ENCODE measurements at places on chromosomes 2 and 18.

- no peak for DNase-seq
Observed at GRCh38 chr18:37640504-37640903, 74.9 kb upstream of the CELF4 start.

DNA sequence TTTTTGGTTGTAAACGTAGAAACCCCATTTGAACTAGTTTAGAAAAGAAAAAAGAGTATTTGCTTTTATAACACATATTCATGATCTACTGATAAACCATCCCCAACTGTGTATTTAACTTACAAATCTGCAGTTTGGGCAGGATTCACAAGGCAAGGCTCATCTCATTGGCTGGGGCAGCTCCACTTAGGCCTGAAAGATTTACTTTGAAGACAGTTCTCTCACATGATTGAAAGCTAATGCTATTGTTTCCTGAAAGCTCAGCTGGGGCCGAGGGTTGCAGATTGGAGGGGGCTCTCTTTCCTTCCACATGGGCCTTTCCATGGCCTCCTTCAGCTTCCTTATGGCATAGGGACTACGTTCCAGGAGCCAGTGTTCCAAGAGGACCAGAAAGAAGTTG lies 47.4 kb downstream of the ARHGAP15 start:
- DNase-seq = no peak

DNA sequence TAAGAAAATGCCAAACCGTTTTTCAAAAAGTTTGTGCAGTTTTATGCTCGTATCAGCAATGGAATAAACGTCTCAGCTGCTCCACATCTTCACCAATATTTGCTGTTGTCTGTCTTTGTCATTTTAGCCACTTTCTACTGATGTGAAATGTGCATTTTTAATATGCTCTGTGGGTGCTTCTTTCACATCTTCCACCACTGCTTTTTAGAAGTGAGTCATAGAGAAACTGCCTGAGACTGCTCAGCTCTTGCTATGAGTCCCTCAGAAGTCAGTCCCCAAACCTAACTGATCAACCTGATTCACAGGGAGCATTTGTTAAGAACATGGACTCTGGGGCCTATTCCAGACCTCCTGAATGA lies 41.0 kb upstream of the EPC2 start:
- DNase-seq = no peak

GRCh38 chr2:39416140-39416539 lies 20.9 kb downstream of the MAP4K3 start:
- no peak for DNase-seq

DNA sequence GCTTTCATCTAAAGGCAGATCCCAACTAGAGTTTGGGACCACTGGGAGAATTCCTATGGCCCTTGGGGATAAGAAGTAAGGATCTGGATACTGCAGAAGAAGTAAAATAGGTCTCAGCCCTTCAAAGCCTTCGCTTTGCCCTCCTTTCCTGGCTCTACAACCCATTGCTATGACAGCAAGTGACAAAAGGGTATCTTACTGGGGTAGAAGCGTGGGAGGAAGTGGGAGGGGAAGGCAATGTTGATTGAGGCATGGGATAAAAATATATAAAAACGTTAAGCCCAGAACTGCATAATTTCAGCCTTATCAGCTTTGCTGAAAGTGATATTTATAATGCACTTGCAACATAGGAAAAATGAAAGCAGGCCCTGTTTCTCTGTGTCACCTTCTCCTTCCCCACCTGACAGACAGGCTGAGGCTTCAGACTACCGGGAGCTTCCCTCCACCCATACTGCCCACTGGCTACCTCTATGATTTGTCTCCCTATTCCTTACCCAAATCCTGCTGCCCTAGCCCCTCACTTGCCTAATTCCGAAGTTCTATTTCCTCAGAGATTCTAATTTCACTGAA lies 14.9 kb upstream of the SOS1 start:
- DNase-seq = no peak

- DNase-seq = no peak
Observed at GRCh38 chr2:207768866-207769596, 675 bp downstream of the FZD5 start.

DNA sequence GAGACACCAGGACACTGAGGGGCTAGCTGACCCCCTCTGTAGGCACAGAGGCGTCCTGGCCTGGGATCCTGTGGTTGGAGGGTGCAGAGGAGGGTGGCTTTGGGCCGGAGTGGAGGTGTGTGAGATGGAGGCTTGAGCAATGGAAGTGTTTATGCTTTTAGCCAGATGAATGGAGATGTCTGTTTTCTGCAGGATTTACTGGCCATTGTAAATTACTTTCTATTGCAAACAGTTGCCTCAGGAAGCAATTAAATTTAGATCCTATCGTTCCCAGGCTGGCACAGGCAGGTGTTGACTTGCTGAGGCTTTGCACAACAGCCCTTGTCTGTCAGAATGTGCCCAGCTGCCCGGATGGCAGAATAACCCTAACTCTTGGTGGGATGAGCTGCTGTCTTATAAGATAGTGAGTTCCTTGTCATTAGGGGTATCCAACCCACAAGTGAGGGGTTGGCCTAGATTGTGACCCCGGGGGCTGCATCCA lies 1.8 kb upstream of the ARID5A start:
- peak; percentile 49 for DNase-seq

GRCh38 chr2:186726938-186727337 lies 33.1 kb downstream of the FAM171B start:
- DNase-seq = no peak

DNA sequence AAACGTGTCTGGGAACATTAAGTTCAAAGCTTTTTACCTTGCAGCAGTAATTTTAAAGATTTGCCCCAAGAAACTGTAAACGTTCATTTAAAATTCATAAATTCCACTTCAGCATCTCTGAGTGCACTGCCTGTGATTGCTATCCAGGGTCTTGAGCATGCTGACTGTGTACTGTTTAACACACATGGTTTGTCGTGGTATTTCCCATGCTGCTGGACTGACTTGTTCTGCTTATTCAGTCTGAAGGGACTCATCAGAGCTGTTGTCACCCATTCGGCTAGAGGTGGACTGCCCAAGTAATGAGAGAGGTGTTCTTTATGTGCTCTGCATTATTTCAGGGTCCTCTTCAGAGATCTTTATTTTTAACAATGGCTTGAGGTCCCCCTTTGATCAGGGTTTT lies 53.1 kb downstream of the RHBDD1 start:
- DNase-seq = no peak
